ENCODE measurements at places on chromosomes 5 and 9.

- DNase-seq = no peak
These were observed 22.2 kb upstream of the MCCC2 start for GRCh38 chr5:71564895-71565294.

GRCh38 chr9:115115117-115115880 is 2.7 kb downstream of the TNC start:
- no peak for DNase-seq

DNA sequence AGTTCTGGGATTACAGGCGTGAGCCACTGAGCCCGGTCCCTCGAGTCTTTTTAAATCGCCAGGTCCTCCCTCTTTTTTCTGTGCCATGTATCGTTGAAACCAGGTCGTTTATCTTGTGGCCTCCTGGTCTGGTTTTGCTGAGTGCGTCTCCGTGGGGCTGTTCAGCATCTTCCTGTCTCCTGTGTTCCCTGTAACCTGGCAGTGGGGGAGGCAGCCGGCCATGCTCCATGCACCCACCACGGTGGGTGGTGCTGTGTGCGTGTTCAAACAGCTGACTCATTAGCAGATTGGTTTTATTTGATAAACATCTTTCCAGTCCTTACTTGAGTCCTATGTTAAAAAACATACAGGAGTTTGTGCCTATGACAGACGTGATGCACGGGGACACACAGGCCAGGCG is 2.7 kb downstream of the RNU6ATAC start:
- no peak for DNase-seq

GRCh38 chr5:176547802-176548201 is 1.3 kb upstream of the CDHR2 start:
- DNase-seq = no peak

Measured in stimulated activated CD4-positive, alpha-beta T cell treated with anti-CD3 and anti-CD28 coated beads, Interleukin-4, amount 100 ng/mL, for 1 hour (primary cell).